ENCODE measurements at places on chromosomes 12 and 14.
A peak's percentile ranks its signal among the peaks of the same experiment; 100 is the strongest.

DNA sequence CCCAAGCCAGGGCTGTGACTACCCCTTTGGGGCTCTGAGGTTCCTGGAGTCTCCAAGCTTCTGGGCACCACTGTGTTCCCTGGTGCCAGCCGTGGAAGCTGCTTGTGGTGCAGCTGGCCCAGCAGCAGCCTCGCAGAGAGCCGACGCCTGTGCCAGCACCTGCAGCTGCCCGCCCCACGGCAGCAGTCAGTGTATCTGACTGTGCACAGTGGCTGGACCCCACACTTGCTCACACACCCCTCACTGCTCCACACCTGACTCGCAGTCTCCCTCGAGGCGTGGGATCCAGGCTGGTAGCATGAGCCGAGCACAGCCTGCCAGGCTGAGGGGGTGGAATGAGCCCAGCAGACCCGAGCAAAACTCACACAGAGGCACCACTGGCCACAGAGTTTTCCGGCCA lies 325.2 kb downstream of the PCNX1 start:
- no peak for DNase-seq

GRCh38 chr14:43411841-43412240 lies 1095.2 kb downstream of the FSCB start:
- DNase-seq: no peak

GRCh38 chr12:18415227-18415626 lies 153.9 kb downstream of the PIK3C2G start:
- no peak for DNase-seq

DNA sequence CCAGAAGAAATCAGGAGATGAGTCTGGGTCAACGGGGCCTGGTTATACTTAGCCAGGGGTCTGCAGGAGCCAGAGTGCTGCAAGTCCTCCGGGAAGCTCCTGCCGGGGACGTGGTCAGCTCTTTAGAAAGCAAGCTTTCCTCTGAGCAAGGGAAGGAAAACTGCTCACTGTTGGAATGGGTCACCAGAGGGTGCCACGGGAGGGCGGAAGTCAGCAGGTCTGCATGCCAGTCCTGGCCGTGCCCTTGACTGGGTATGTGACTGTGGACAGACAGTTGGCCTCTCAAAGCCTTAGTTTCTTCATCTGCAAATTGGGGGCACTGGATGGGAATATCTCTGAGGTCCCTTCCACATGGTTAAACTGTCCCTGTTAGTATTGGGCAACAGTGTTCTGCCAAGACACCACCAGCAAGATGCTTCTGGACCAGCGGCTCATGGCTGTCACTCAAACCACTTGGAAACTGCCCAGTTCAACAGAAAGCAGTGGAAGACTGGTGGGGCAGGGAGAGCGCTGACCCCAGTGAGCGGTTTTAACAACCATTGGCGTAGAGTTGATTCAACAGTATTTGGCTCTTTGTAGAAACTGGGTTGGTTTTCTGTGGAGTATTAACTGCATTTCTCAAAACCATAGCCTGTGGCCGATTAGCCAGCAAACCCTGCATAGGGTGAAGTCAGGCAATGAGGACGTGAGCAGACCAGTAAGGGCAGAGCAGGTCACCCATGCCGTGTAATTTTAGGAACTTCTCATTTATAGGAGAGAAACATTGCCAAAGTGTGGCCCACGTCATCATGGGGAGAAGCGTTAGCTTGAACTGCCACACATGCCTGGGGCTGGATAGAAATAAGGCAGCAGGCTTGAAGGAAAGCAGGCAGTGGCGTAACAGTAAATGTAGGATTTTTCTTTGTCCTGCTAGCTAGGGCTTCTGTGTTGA lies 163.9 kb upstream of the PRMT8 start:
- DNase-seq: peak; percentile 22

GRCh38 chr12:107372229-107372658 lies 278.9 kb upstream of the CRY1 start:
- peak; percentile 43 for DNase-seq

- no peak for DNase-seq
Observed at GRCh38 chr14:70893062-70893845, 14.0 kb upstream of the PCNX1 start.

DNA sequence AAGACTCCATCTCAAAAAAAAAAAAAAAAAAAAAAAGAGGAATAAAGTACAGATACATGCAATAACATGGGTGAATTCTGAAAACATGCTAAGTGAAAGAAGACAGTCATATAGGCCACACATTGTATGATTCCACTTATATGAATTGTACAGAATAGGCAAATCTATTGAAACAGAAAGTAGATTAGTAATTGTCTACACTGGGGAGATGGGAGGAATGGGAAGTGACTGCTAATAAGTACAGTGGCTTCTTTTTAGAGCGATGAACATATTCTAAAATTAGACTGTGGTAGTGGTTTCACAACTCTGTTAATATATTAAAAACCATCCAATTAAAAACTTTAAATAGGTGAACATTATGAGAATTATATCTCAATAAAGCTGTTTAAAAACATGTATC lies 74.4 kb downstream of the ANKS1B start:
- DNase-seq: peak; percentile 7

DNA sequence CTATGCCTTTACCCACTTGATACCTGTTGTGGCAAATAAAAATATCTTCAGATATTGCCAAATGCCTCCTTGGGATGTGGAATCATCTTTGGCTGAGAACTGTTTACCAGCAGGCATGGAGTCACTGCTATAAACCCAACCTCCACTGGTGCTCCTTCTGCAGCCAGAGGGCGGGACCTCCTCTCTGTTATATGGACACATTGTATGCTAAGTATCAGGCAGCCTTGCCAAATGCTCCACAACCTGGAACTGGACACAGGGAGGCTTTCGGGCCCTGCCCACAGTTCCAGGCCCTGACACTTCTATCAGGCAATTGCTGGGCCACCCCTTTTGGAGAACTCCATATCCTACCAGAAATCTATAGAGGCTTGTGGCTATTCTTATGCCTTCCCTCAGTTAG lies 201.0 kb downstream of the TMX1 start:
- peak; percentile 55 for DNase-seq

- DNase-seq: no peak
Observed at GRCh38 chr14:101215927-101216326, 312.4 kb upstream of the RTL1 start.

DNA sequence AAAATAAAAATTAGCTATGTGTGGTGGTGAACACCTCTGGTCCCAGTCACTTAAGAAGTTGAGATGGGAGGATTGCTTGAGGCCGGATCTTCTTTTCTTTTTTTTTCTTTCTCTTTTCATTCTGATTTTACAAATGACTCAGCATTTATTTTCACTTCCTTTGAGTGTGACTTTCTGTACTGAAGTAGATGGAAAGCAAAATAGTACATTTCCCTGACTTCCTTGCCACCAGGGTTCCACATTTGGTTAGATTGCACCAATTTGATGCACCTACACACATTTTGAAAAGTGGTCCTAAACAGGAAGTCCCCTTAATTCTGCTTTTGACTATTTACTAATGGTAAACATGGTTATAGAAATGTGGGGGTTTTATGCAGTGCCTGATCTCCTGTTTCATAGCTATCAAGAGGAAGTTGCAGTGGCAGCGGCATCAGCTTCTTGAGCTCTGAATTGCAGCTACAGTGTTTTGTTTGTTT lies 13.0 kb upstream of the LEMD3 start:
- peak; percentile 36 for DNase-seq

Measured in cardiac fibroblast (primary cell).